Hematopoietic multipotent progenitor cell treated with erythropoietin and hydrocortisone succinate and interleukin-3 and kit ligand, for 17 days (in vitro differentiated cells): ENCODE measurements at places on chromosomes 1 and 21.

- no peak for DNase-seq
Observed at GRCh38 chr1:33014464-33015163, 22.1 kb downstream of the AK2 start.

- no peak for DNase-seq
Observed at GRCh38 chr1:223363856-223364684, at the start of gene SUSD4. Gene SUSD4 (minus strand): TSS chr1:223364176. CDS start chr1:223363425, 751 bp downstream.

- DNase-seq, result no peak
Observed at GRCh38 chr1:156177919-156178654, 15.8 kb upstream of the SLC25A44 start.

GRCh38 chr1:3691421-3692204 lies 39.3 kb downstream of the TP73 start:
- DNase-seq, result no peak

GRCh38 chr1:30419831-30420230 lies 303.6 kb downstream of the MATN1 start:
- DNase-seq, result no peak

- DNase-seq, result no peak
Observed at GRCh38 chr1:180353945-180354344, 123.9 kb downstream of the LHX4 start.

GRCh38 chr1:186214791-186215190 lies 160.3 kb downstream of the TPR start:
- DNase-seq, result no peak

DNA sequence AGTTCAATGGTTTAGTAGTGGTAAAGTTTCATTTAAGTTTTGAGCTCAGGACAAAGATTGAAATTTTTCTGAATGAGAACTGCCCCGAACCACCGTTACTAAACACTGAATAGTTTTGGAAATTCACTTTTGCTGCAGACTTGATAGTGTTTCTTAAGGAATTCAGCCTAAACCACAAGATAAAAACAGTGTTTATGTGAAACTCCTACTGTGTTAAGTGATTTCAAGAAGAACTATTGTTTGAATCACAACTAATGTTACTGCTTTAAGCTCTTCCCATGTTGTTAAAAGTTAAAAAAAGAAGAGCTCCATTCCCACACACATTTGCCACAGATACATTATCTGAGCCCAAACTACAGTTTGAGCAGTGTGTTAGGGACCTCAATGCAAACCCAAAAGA lies 159.2 kb downstream of the DYRK1A start:
- DNase-seq, result no peak

DNA sequence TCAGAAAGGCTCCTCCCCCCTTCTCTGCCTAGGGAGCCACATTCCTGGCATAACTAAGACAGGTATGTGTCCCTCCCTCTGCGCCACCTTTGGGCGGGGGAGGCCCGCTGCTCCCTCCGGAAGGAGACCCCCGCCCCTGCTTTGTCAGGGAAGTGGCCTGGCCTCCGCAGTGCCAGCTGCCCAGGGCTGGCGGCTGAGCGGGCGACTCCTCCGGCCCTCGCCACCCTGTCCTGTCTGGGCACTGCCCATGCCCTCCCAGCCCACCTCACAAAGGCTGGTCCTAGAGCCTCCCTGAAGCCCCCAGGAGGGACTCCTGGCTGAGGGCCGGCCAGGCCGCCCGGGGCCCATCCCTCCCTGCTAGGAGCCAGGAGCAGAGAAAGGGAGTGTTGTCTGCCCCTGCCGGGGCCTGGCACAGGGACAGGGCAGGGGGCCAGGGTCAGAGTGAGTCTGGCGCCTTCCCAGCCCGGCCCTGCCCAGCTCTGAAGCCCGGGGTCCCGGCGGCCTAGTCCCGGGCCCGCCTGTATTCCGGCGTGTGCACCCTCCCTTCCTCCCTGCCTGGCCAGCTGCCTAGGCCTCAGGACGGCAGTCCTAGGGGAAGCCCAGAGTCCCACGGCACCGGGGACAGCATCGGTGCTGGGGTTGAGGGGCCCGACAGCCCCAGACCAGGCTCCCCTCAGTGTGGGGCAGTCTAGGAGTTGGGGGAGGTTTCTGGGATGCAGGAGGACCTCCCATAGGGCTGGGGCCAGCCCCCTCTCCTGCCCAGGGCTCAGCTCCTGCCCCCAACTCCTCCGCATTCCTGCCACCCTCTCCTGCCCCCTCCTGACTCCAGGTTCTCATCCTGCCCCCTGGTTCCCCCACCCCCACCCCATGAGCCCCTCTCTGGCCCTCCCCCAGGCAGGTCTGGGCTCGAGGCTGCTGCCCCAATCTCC lies 5.1 kb downstream of the AGRN start:
- no peak for DNase-seq

DNA sequence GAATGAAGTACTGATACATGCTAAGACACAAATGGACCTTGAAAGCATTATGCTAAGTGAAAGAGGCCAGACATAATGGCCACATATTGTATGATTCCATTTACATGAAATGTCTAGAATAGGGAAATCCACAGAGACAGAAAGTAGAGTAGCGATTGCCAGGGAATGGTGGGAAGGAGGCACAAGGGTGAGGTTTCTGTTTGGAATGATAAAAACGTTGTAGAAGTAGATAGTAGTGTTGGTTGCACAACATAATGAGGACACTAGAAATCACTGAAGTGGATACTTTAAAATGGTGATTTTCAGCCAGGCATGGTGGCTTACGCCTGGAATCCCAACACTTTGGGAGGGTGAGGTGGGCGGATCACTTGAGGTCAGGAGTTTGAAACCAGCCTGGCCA lies 97.6 kb upstream of the VANGL1 start:
- no peak for DNase-seq

DNA sequence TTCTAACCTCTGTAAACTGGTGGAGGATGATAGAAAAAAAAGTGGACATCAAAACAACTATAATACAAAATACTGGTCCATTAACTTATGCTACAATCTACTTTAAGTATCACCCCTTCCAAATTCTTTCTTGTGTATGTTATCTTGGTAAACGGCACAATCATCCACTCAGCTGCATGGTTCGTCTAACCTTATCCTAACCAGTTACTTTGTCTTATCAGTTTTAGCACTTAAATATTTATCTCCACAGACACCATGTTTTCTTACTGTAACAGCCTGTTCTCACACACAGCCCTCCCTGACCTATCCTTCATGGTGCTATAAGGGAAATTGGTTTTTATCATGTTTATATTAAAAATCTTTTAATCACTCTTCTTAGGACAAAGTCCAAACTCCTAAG lies 157.2 kb downstream of the PTGER3 start:
- no peak for DNase-seq

DNA sequence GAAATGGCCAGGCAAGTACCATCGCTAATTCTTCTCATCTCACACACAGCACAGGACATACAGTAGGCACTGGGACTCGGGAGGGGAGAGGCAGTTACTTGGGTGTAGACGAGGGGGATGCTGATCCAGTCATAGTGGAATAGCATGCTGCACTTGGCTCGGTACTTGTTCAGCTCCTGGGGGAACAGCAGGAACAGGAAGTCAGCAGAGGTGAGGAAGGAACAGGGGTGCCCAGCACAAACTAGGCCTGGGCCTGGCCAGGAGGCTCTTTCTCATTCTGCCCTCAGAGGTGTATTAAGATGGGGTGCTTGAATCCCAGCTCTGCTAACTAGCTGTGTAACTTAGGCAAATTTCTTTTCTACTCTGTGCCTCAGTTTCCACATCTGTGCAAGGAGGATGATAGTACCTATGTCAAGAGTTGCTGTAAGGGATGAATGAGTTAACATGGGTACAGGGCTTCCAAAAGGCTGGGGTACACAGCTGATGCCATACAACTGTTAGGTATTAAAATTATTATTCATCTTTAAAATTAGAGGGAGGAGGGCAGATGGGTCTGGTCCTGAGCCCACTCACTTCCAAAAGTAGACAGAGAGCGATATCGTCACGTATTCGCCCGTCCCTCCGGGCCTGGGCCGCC lies 2.4 kb downstream of the BEST4 start:
- DNase-seq, result no peak

- no peak for DNase-seq
Observed at GRCh38 chr1:174134003-174134659, 25.2 kb upstream of the RABGAP1L start.
